ENCODE measurements at places on chromosomes 2 and 18.

DNA sequence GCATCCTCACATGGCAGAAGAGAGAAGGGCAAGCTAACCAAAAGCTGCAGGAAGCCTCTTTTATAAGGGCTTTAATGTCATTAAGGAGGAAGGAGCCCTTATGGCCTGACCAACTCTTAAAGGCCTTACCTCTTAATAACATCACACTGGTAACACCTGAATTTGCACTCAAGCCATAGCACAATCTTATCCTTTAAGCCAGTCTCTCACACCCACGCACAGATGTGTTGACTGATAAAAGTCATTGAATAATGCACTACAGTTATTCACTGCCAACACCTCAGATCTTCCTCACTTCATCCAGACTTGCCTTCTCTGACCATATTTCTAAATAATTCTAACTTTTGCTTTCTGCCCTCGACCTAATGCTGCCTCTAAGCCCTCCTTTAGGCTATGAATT, 516.8 kb downstream of the ADCYAP1 start:
- no peak for DNase-seq

- DNase-seq: no peak
These were observed 161.1 kb downstream of the ESCO1 start for GRCh38 chr18:21439431-21439846.

DNA sequence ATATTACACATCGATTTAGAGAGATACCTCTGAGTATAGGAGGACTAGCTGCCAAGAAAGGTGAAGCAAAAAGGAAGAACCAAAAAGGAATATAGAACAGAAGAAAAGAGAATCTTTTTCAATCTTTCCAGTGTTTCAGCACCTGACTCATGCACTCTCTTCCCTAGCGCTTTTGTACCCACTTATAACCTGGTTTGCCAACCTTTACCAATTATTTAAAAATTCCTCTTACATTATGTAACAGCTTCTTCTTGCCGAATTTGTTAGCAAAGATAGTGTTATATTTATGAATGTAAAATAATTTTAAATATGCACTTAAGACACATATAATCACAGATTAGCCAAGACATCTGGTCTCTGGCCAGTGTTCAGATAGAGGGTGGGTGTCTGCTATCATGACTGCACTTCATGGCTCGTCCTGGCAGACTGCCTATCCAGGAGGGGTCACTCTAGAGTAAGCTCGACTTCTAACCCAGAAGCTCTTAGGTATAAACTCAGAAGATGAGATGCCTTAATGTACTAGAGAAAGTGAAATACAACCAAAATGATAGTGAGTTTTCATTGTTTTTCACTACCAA, 122.9 kb downstream of the ATAD2B start:
- no peak for DNase-seq

DNA sequence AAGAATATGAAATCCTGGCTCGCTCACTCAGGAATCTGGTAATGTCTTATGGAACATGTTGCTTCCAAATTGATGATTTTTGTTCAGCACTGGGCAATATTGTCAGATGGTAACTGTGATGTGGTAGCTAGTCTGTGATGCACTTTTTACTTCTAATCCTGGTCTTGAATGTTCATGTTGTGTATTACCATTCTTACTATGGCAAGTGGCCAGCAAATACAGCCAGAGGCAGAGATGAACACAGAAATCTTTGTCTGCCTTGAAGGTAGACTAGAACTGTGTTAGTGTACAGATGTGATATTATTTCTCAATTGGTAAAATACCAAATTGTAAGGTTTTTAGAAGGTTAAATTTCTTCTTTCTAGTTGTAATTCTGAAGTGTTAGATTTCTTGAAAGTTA, 83.3 kb downstream of the UBE2E3 start:
- no peak for DNase-seq

DNA sequence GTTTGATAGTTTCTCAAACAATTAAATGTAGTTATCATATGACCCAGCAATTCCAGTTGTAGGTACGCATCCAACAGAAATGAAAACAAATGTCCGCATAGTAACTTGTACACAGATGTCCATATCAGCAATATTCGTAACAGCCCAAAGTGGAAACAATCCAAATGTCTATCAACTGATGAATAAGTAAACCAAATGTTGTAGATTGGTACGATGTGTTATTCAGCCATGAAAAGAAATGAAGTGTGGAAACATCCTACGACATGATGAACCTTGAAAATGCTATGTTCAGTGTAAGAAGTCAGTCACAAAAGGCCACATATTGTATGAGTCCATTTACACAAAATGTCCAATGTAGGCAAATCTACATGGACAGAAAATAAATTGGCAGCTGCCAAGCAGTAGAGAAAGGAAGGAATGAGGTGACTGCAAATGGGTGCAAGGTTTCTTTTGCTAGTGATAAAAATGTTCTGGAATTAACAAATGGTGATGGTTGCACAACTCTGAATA, 26.9 kb downstream of the GAREM1 start:
- DNase-seq: no peak

- no peak for DNase-seq
These were observed 171.2 kb downstream of the ACOXL start for GRCh38 chr2:110903548-110903947.

DNA sequence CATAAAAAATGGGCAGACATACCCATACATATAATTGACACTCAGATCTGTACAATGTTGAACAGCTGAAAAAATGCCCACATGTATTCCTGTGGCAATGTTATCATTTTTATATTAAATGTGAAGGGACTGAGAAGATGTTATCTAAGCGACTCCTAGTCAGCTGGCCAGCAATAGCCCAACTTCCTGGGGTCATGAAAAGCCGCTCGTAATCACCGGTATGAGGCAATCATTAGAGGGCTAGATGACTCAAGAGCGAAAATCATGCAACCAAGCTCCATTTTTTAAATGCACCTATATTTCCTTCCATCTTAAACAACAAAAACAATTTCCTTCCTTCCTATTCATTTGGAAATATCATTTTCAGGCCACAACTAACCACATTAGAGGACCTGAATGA, 274.6 kb upstream of the CCDC68 start:
- no peak for DNase-seq

- no peak for DNase-seq
These were observed 1.7 kb downstream of the NAT8 start for GRCh38 chr2:73640511-73640911.

- no peak for DNase-seq
These were observed 25.1 kb upstream of the GPR17 start for GRCh38 chr2:127620866-127621265.

DNA sequence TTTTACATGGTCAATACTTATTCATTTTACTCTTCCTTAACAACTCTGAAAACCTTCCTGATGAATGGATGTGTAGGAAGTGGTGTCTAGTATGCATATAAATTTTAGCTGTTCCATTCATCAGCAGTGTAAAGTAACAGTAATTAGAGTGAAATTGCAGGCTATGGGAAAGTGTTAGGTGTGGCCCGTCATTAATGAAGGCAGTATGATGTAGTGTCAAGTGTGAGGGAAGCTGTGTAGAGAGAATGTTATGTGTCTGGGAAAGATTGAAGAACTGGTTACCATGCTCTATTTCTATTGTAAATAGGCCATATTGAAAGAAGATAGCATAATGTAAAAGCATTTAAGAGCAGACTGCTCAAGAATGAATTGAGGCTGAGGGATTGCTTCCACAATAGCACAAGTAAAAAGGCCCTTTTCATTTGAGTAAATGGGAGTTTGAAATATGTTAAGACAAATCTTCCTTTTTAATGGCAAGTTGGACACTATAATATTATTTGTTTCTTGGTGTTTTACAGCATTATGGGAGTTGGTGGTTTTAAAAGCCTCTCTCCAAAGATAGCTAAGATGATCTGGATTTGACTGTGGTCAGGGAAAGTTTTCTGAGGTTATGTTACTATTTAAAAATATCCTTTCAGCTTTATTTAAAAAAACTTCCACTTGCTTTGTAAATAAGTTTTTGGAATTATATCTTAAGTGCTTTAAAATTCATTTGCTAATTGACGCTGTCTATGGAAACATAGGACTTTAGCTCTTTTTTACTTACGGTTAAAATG, 401.0 kb upstream of the ZEB2 start:
- no peak for DNase-seq

GRCh38 chr18:3885209-3885792, 435.3 kb downstream of the TGIF1 start:
- DNase-seq: no peak

- DNase-seq: no peak
These were observed 59.1 kb downstream of the CMPK2 start for GRCh38 chr2:6806604-6807003.

DNA sequence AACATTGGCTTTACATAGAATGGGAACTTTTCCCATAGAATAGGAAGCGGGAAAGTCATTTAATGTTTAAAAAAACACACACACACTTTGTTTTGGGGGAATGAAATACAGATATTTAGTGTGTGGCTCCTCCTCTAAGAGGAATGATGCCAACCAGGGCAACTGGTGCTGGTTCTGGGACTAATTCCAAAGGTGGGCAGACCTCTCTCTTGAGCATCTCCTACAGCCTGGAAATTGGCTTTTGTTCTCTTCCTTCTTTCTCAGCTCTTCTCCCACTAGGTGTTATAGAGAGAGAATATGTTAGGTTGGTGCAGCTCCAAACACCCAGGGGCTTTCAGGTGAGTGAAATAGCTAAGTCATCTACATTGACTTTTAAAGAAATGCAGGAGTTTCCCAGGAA, 190.1 kb downstream of the RAD51AP2 start:
- no peak for DNase-seq

GRCh38 chr2:224084266-224084892, 45.3 kb upstream of the SERPINE2 start:
- no peak for DNase-seq

All from CD8-positive, alpha-beta T cell (primary cell).